NCI-H446 treated with DMSO at 0.1 percent for 48 hours (cell line): ENCODE measurements at places on chromosomes 7 and 10.
A peak's percentile ranks its signal among the peaks of the same experiment; 100 is the strongest.

- no peak for DNase-seq
Measured at GRCh38 chr10:75357500-75357899, 44.1 kb downstream of the ZNF503 start.

DNA sequence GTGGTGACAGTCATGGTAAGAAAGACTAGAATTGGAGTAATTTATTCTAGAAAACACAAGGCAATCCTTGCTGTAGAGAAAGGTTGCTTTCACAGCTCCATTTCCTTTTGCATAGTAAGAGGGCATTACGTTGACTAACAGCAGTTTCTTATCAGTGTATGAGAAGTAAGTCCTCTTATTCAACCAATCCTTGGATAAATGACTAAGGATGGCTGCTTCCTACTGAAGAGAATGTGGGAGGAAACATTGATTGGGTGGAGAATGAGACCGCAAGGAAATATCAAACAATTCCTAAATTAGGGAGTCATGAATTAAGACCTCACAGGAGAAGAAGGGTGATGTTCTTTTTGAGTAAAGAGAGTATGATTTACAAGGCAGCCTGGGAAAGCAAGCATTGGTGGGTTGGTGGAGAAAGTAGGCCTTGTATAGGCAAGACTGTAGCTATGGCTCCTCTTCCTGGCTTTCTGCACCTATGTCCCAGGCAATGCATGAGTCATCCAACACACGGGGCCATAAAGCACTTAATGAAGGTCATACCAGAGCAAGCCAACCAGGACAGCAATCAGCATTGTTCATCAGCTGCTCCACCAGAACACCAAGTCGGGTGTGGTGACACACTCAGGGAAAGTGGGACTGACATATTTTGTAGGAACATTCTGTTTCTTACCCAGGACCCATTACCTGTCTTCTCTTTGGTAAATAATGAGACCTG is 5.6 kb downstream of the MGAM start:
- DNase-seq: no peak

DNA sequence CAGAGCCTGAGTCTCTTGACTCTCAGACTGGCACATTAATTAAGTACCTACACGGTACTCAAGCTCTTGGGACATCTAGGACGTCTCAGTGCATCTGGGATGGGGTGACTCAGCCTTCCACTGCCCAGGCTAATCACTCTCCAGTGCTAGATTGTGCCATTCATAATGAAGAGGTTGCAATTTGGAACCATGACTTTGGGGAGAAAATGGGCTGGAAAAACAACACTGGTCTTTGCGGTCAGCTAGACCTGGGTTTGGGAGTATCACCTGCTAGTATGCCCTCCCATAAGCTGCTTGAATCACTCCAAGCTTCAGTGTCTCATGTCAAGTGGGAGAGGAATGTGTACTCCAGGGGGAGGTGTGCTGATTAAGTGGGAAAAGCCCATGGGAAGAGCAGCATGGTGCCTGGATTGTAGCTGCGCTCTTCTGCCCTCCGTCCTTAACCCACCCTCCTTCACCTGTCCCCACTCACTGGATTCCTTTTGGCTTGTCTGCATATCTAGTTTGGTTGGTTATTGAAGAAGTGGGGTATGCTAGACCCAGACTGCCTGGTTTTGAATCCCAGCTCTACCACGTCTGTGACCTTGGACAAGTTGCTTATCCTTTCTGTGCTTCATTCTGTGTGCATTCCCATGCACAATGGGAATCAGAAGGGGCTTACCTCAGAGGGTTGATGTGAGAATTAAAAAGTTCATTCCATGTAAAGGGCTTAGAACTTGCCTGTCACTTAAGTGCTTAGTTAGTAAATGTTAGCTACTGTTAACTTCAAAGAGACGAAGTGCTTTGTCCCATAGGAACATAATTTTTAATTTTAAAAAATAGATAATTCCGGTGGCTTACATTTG is 3.8 kb downstream of the NFE2L3 start:
- DNase-seq: no peak

GRCh38 chr10:78862328-78862640 is 206.5 kb upstream of the ZMIZ1 start:
- DNase-seq: no peak

DNA sequence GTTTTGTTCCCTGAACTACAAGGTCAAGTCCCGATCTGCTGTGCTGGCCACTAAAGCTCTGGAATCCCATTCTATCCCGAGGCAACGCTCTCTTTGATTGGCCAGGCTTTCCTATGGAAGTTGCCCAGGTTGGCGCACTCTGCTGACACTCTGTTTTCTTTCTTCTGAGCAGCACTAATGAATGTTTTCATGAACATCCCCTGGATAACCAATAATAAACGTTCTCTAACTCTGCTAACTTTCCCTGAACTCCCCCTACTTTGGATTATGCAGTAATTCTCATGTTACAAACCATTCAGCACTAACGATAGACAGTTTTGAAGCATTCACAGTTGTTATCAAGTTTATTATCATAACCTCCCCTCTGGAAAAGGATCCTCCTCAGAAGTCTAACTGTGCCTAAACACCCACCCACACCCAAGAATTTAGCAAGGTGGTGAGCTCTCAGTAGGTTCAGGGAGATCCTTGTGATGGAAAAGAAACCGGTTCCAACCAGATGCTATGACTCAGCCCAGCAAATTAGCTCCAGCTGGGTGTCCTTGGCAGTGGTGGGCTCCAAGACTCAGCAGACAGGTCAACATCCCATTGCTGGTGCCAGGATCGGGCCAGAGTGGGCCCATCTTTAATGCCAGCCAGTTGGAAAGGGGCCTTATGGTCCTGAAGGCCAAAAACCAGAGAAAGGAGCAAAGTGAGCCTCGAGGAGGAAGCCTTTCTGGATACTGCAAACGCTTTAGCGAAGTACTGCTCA is 68.4 kb downstream of the CREB3L2 start:
- DNase-seq: peak; percentile 89

- DNase-seq: no peak
Measured at GRCh38 chr10:43944381-43945093, 295.9 kb upstream of the ZNF32 start.

DNA sequence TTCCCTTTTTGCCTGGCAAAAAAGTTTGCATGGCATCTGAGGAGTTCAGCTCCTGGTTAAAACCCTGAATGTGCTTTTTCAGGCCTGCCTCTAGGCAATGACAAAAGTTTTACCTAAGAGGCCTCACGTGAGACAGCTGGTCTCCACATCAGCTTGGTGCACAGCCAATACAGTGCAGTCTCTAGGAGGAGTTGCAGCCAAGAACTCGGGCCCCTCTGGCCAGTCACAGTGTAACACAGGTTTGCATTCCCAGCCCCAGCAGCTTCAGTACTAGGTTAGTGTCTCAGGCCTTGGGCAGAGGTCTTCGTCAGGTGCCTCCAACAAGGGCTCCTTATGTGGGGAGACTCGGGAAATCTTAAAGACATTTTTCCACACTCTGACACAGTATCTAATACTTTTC is 771.7 kb downstream of the SORCS1 start:
- no peak for DNase-seq

GRCh38 chr7:90568213-90568612 is 27.9 kb upstream of the CDK14 start:
- DNase-seq: no peak
